ENCODE measurements at places on chromosomes 2 and 18. TPM values are rescaled to one million over a fixed set of nuclear protein-coding genes. Genes with fewer than 3 reads are reported as not detected.

Gene CRYGD
- not detected for total RNA-seq

Gene HOXD11
- not detected for total RNA-seq

Gene B3GNT7
- 0.50 TPM for total RNA-seq

Gene ZAP70
- not detected for total RNA-seq

Gene ABCB11
- not detected for total RNA-seq

Gene RAD51AP2
- not detected for total RNA-seq

Gene RNPEPL1
- total RNA-seq: 27.5 TPM

Gene EIF4E2
- 85.9 TPM for total RNA-seq

Gene LIPG
- total RNA-seq: 13.7 TPM

Gene MYOM1
- 0.15 TPM for total RNA-seq

Gene SERPINB3
- not detected for total RNA-seq

Gene TRMT61B
- total RNA-seq: 11.1 TPM

Gene CCNYL1
- 2.8 TPM for total RNA-seq

Gene SNRNP27
- 85.2 TPM for total RNA-seq

Gene FAHD2A
- total RNA-seq: 32.8 TPM

Gene DUSP19
- total RNA-seq: 1.2 TPM

Gene ORMDL1
- 36.3 TPM for total RNA-seq

Gene GPR45
- total RNA-seq: not detected

Gene MC4R
- 0.15 TPM for total RNA-seq

Gene TM4SF20
- total RNA-seq: not detected

Gene FBXO15
- 0.34 TPM for total RNA-seq

Gene COL3A1
- total RNA-seq: 652 TPM

Gene CPLX4
- not detected for total RNA-seq

Gene CD8A
- not detected for total RNA-seq

Gene ITPRIPL1
- total RNA-seq: 3.7 TPM

Gene CROCC2
- not detected for total RNA-seq

Gene ASPRV1
- 0.34 TPM for total RNA-seq

Gene ESPNL
- total RNA-seq: 5.2 TPM

Gene ADCY3
- 48.3 TPM for total RNA-seq

Gene MROH2A
- total RNA-seq: not detected

Gene COLEC11
- 0.50 TPM for total RNA-seq

Gene ALK
- not detected for total RNA-seq
